CD4-positive, alpha-beta T cell (primary cell): ENCODE measurements at places on chromosomes 6 and 20.

GRCh38 chr6:91135406-91136103, 548.7 kb upstream of the MAP3K7 start:
- no peak overlapping the region for H3K4me3 ChIP-seq
- no peak for DNase-seq
- no peak overlapping the region for H3K27ac ChIP-seq
- no peaks in the 10 kb centered on the region for H3K4me1 ChIP-seq
- no peaks in the 10 kb centered on the region for H3K27me3 ChIP-seq
- H3K36me3 ChIP-seq: no peaks in the 10 kb centered on the region

DNA sequence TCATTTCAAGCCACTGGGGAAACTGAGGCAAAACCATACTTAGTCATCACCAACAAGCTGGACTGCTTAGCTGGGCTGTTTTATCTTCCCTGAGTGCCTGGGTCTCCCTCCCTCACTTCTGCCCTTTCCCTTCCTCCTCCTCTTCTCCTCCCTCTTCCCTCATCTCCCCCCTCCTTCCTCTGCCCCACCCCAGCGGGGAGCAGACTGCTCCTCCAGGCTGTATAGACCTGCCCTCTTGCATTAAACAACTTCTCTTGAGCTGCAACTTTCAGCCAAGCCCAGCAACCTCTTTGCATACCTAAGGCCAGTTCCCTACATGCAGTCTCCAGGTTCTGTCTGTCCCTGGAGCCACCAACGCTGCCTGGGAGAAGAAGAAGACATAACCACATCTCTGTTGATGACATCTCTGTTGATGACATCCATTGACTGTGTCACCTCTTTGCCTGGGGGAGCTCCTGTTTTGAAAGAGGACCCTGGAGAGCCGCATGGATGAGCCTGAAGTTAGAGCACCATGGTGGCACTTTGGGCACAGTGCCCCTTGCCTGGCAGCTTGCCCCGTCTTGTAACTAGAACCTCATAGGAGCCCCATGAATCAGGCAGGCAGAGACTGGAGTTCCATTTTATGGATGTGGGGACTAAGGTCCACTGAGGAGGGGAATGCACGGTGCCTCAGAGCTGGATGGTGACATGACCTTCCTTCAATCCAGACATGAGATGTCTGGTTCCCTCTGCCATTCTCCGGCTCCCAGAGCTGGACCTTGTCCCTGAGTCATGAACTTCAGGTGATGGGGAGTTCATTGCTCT, 7.8 kb upstream of the BPIFB6 start:
- no peak overlapping the region for H3K27ac ChIP-seq
- H3K36me3 ChIP-seq: no peaks in the 10 kb centered on the region
- no peaks in the 10 kb centered on the region for H3K4me1 ChIP-seq
- DNase-seq: no peak
- H3K4me3 ChIP-seq: no peak overlapping the region

- no peak overlapping the region for H3K27ac ChIP-seq
- peaks cover 29% of the 10 kb centered on the region for H3K4me1 ChIP-seq
- H3K4me3 ChIP-seq: no peak overlapping the region
- H3K27me3 ChIP-seq: peaks cover 6% of the 10 kb centered on the region
- no peaks in the 10 kb centered on the region for H3K36me3 ChIP-seq
Measured at GRCh38 chr6:37648465-37649330, 49.0 kb downstream of the MDGA1 start.

GRCh38 chr6:108767418-108768165, 80.6 kb upstream of the ARMC2 start:
- no peak for DNase-seq
- H3K27me3 ChIP-seq: no peaks in the 10 kb centered on the region
- H3K4me3 ChIP-seq: no peak overlapping the region
- H3K4me1 ChIP-seq: no peaks in the 10 kb centered on the region

DNA sequence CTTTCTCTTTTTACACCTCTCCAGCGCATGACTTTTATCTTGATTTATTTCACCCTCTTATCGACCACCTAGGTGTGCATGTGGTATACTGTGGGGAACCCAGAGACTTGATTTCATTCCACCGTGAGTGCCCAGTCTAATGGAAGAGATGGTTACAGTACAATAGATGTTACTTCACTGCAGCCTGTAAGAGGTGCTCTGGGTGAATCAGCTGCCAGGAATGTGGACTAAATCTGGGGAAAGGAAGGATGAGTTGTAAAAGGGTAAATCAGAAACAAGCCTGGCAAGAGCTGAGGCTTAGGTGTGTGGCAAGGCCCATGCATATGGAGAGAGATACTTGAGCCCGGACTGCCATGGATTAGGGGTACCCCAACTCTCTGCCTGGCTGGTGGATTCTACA, 7.4 kb downstream of the STK35 start:
- peaks cover 19% of the 10 kb centered on the region for H3K36me3 ChIP-seq
- DNase-seq: no peak
- H3K27me3 ChIP-seq: no peaks in the 10 kb centered on the region
- no peak overlapping the region for H3K4me3 ChIP-seq
- peaks cover 72% of the 10 kb centered on the region for H3K4me1 ChIP-seq

DNA sequence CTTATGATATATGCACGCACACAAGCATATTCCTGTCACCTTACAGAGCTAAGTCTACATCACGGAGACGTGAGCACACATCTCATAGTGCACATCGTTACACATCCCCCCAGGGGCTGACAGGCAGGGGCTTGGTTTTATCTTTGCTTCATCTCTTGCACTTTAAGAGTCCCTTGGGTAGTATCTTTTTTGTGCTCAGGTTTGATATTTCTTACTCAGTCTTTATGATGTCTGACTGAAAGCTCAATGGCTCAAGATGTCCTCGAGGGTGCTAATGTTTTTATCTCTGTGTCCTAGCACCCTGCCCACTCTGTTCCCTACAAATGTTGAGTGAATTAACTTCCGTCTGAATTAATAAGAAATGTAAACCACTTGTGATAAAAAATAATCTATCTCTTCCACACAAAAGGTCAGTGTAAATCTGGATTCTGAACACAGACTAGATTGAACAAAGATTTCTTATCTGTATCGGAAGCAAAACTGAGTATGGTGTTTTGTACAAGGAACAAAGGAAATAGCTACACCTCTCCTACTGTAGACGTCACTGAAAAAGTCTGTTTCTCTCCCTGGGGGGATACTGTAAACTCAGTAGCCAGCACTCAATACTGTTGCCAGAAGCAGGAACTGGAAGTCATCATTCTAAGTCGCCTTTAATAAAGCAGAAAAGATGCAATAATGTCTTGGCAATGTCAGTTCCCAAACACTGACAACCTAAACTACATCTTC, 195.1 kb downstream of the PRKN start:
- no peaks in the 10 kb centered on the region for H3K4me1 ChIP-seq
- no peaks in the 10 kb centered on the region for H3K27me3 ChIP-seq
- no peak overlapping the region for H3K4me3 ChIP-seq
- H3K27ac ChIP-seq: no peak overlapping the region

DNA sequence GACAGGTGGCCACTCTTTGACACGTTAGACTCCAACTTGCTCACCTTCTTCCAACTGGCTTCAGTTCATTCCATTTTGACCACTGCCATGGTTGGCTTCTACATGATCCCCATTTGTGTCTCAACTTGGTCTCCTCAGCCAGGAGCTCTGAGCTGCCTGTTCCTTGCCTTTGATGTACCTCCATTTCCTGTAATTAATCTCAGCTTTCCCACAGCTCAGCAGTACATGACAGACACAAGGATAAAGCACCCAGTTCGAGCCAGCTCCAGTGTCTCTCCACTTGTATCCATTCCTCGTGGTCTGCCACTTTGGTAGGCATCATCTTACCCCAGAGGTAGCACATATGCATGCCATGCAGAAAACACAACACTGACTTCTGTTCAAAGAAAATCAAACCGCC, 161.0 kb downstream of the TSHZ2 start:
- no peaks in the 10 kb centered on the region for H3K4me1 ChIP-seq
- no peak overlapping the region for H3K4me3 ChIP-seq
- no peaks in the 10 kb centered on the region for H3K27me3 ChIP-seq

- no peaks in the 10 kb centered on the region for H3K36me3 ChIP-seq
- no peak overlapping the region for H3K27ac ChIP-seq
- no peaks in the 10 kb centered on the region for H3K4me1 ChIP-seq
Measured at GRCh38 chr6:71346334-71346694, 57.7 kb downstream of the OGFRL1 start.

DNA sequence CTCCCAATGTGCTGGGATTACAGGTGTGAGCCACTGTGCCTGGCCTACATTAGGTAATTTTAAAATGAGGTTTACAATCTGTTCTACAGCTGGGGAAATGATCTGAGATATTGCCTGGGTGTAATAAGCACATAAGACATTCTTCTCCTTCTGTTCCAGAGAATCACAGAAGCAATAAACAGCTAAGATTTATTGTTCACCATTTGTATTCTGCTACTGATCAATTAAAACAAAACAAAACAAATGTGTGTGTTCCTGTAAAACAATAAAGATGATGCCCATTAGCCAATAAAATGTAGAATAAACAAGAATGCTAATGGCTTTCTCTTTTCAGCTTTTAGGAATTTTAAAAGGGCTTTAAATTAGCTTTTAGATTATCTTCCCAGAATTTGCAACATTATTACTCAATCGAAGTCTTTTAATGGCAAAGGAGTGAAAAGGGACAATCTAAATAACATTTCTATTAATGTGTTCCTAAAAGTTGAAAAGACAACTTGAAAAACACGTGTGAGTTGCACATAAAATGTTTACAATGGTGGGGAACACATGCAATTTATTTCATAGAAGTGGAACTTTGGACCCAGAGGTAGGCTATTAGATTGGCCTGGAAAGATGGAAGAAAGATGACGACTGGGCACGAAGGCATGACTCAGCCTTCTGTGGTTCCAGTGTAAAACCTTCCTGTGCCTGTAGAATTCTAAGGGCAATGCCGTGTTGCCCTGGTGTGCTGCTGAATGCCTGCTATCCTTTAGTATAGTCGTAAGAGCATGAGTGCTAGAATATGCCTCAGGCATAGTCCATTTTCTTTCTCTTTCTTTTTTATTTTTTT, 29.0 kb upstream of the DEK start:
- no peaks in the 10 kb centered on the region for H3K36me3 ChIP-seq
- no peak overlapping the region for H3K4me3 ChIP-seq
- H3K27ac ChIP-seq: no peak overlapping the region
- no peak for DNase-seq

GRCh38 chr6:112221981-112222852, 32.1 kb downstream of the LAMA4 start:
- H3K36me3 ChIP-seq: no peaks in the 10 kb centered on the region
- no peak overlapping the region for H3K4me3 ChIP-seq
- no peak for DNase-seq
- H3K4me1 ChIP-seq: no peaks in the 10 kb centered on the region
- no peaks in the 10 kb centered on the region for H3K27me3 ChIP-seq

DNA sequence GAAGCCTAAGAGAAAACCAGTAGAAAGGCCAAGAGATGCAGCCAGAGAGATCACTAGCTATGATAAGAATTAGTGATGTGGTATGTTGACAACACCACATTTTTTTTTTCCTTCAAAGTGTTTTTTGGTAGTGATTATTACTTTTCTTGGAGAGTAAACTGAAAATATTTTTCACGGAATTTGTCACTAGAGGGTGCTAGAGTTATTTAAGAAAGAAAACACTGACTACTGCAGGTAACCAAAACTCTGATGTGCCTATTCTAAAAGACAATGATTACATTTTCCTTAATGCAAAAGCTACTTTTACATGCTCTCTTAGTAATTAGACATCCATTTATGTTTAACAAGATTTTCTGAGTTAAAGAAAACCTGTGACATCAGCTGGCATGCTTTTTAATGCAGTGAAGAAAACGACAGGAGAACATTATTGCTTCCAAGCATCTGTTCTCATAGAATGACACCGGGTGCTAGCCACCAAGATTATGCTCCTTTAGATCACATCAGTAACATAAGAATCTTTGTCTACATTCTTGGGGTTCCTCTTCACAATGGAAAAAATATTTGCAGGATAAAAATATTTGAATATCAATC, 28.8 kb downstream of the RWDD2A start:
- H3K4me3 ChIP-seq: no peak overlapping the region
- H3K27me3 ChIP-seq: no peaks in the 10 kb centered on the region
- H3K4me1 ChIP-seq: no peaks in the 10 kb centered on the region
- no peak overlapping the region for H3K27ac ChIP-seq
- H3K36me3 ChIP-seq: no peaks in the 10 kb centered on the region
